ENCODE measurements at places on chromosomes 1 and 21.

- no peak overlapping the region for H3K27ac ChIP-seq
- H3K36me3 ChIP-seq = no peaks in the 10 kb centered on the region
- no peak overlapping the region for H3K4me3 ChIP-seq
- peak; percentile 12 for DNase-seq
- peaks cover 4% of the 10 kb centered on the region for H3K27me3 ChIP-seq
- H3K4me1 ChIP-seq = peaks cover 4% of the 10 kb centered on the region
Measured at GRCh38 chr21:41520560-41521442, 12.8 kb upstream of the TMPRSS2 start.

DNA sequence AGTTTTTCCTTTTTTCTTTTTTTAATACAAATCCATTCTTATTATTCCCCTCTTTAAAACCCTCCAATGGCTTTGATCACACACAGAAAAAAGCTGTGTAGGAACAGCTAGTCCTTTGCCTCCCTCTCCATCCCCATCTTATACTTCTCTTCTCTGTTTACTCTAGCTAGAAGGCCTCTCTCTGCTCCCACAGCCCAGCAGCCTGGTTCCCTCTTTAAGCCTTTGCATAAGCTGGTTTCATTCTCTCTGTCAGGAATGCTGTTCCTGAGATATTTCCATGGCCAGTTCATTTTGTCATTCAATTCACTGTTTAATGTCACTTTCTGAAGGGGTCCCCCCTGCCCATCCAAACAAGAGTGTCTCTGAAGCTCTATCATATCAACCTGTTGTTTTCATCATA lies 143.3 kb upstream of the ST6GALNAC5 start:
- no peak overlapping the region for H3K4me3 ChIP-seq
- no peak for DNase-seq
- H3K36me3 ChIP-seq = no peaks in the 10 kb centered on the region
- H3K27ac ChIP-seq = no peak overlapping the region
- no peaks in the 10 kb centered on the region for H3K27me3 ChIP-seq

DNA sequence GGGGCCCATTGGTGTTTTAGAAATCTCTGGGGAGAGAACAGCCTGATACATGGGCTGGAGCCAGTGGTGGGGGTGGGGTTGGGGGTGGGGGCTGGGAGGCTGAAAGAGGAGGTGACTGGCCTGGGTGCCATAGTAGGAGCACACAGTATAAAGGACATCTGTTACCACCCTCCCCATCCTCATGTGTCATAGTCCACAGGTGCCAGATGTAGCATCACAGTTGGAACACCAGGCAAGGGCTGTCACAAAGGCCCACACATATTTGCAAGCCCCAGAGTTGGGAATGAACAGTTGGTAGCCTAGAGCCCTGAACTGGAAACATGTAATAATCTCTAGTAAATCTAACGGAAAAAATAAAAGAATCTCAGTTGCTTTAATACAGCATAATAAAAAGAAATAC lies 55.1 kb upstream of the CR2 start:
- no peak overlapping the region for H3K27ac ChIP-seq
- no peaks in the 10 kb centered on the region for H3K4me1 ChIP-seq
- no peaks in the 10 kb centered on the region for H3K36me3 ChIP-seq
- DNase-seq = no peak

GRCh38 chr1:223331301-223331700 lies 32.7 kb downstream of the SUSD4 start:
- peaks cover 3% of the 10 kb centered on the region for H3K4me1 ChIP-seq
- DNase-seq = peak; percentile 13
- no peaks in the 10 kb centered on the region for H3K27me3 ChIP-seq
- H3K27ac ChIP-seq = no peak overlapping the region

GRCh38 chr1:180632326-180633056 lies 669 bp downstream of the XPR1 start:
- H3K27me3 ChIP-seq = no peaks in the 10 kb centered on the region
- DNase-seq = peak; percentile 72
- H3K27ac ChIP-seq = peak overlapping the region; percentile 82
- H3K4me1 ChIP-seq = peaks cover 5% of the 10 kb centered on the region

DNA sequence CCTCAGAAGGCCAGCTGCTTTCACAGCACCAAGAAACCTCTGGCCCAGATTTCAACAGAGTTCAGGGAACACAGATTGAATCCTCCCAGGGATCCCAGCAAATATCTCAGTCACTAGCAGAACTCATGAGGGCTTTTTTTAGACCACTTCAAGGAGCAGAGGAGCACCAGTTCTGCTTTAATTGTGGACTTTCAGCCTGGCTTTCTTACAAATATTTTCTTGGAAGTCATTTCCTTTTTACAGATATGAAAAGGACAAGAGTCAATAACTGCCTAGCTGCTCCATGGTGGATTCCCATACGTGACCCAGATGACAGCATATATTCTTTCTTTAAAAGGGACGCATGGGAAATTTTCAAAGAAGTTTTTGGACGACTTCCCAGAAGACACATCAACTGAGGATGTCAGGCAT lies 6.4 kb upstream of the LRRC8B start:
- peaks cover 7% of the 10 kb centered on the region for H3K36me3 ChIP-seq
- no peak for DNase-seq
- H3K4me3 ChIP-seq = no peak overlapping the region
- peaks cover 10% of the 10 kb centered on the region for H3K27me3 ChIP-seq
- H3K27ac ChIP-seq = no peak overlapping the region

DNA sequence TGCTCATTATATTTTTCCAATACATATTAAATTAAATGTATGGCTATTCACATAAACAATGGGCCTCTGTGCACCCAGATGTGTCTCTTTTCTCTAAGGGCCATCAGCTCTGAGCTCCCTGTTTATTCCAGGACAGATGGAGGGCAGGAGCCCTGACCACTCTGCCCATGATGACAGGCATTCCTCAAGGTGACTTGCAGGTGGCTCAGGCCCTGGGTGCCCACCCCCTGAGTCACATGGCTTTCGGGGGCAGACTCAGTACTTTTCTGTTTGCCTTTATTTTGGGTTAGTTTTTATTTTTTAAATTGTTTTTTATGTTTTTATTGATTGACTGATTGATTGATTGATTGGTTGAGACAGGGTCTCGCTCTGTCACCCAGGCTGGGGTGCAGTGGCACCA lies 6.4 kb upstream of the LRP8 start:
- H3K36me3 ChIP-seq = no peaks in the 10 kb centered on the region
- H3K4me1 ChIP-seq = peaks cover 14% of the 10 kb centered on the region
- H3K27me3 ChIP-seq = no peaks in the 10 kb centered on the region
